Stimulated activated naive CD8-positive, alpha-beta T cell treated with anti-CD3 and anti-CD28 coated beads, Interleukin-15, Interleukin-2, amounts not matched to agents 100 U/mL and 50 U/mL, for 24 hours (primary cell): ENCODE measurements at places on chromosomes 2 and 18.

GRCh38 chr2:25285265-25286024 lies 56.3 kb downstream of the DNMT3A start:
- no peak for DNase-seq

DNA sequence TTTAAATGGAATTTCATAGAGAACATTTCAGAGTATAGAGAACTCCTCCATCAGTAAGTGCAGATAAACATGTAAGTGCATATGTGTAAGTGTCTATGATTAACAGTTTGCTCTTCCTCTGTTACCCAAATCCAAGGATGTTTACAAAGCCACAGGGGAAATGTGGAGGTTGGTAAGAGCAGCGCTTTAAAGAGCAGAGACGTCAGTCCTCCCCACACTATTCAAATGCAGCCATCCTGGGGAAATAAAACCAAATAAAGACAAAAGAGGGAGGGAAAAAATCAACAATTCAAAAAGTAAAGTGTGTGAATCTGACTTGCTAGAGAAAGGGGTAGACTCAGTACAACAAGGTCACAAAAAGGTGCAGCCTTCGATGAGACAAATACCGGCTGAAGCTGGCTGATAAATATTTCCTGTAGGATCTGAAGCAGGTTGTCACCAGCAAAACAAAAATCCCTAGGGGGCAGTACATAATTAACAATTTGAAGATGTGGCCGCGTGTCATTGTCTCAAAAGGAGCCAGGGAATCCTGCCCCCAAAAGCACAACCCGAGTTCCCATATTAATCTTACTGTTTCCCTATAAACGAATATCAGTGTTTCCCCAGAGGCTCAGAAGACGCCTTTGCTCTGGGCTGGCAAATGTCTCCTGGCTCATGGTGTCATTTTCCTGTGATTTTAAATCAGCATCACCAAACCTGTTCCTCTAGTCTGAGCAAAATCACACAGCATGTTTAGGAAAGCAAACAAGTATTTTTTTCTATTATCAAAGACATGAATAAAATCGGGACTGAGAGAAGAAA lies 216.5 kb downstream of the CDCA7 start:
- DNase-seq: no peak

GRCh38 chr2:127530245-127531140 lies 4.2 kb upstream of the IWS1 start:
- no peak for DNase-seq

GRCh38 chr2:200913654-200914053 lies 24.5 kb downstream of the NIF3L1 start:
- DNase-seq: no peak

DNA sequence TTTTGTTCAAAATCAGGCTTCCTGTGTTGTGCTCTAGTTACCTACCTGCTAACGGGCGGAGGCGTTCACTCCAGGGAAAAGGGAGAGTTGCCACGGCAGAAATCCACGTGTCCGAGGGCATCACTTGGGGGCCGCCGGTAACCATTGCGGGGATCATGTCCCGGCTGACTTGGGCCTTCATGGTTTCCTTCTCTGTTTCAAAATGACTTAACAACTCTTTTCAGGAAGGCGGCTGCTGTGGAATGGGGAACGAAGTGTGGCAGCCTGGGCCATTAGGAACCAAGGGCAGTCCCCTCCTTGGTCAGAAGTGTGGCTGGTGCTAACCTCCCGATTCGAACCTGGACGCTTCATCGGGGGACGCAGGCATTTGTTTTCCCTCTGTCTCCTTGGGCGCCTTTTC lies 56.8 kb downstream of the INPP5D start:
- DNase-seq: no peak

DNA sequence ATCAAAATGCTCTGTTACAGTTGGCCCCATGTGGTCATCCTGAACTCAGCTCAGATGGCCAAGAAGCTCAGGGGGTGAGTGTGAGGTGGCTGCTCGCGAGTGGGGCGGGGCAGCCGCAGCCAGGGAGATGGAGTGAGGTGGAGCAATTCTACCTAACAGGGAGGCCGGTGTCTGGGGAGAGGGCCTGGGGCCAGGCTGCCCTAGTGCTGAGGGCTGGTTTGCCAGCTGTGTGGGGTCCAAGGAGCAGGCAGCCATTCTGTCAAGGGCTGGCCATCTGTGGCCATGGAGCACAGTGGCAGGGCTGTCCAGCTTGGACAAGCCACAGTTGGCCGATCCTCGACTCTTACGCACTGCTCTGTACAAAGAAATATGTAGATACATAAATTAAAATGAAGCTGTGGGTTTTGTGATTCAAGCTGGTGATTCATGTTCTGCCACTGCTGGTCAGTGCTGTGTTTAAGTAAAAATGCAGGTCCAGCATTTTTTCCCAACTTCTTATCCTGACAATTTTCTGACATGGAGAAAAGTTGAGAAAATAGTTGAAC lies 82.1 kb downstream of the HS6ST1 start:
- no peak for DNase-seq

- DNase-seq: no peak
Measured at GRCh38 chr18:62663731-62664336, 51.5 kb upstream of the PHLPP1 start.

DNA sequence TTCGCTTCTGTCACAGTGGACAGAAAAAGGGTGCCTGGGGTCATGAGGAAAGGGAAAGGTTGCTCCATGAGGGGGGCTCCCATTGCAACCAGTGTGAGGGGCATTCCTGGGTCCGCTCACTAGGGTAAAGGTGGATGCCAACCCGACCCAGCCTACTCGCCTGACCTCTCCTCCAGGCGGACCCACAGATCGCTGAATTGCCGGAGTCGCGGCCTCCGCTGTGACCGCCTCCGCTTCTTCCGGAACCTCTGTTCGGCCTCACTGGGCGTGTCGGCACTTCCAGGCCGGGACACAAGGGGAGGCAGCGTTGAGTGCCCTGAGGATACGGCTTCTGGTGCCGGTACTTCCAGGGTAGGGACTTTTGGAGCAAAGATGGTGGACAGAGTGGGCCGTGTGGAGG lies 57.1 kb downstream of the TRABD2A start:
- no peak for DNase-seq

DNA sequence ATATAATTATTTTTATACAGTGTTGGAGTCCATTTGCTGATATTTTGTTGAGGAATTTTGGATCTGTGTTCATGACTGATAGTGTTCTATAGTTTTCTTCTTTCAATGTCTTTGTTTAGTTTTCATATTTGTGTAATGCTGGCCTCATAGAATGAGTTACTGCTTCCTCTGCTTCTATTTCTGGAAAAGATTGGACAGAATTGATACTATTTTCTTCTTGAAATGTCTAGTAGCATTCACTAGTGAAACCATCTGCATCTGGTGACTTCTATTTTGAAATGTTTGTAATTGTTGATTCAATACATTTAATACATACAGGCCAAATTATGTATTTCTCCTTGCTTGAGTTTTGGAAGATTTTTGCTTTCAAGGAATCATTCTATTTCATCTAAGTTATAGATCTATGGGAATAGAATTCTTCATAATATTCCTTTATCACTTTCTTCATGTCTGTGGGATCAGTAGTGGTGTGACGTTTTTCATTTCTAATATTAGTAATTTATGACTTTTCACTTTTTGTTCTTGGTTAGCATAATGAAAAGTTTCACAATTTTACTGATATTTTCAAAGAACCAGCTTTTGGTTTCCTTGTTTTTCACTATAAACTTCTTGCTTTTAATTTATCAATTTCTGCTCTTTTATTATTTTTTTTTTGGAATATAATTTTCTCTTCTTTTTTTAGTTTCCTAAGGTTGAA lies 509.9 kb upstream of the VRK2 start:
- DNase-seq: no peak

DNA sequence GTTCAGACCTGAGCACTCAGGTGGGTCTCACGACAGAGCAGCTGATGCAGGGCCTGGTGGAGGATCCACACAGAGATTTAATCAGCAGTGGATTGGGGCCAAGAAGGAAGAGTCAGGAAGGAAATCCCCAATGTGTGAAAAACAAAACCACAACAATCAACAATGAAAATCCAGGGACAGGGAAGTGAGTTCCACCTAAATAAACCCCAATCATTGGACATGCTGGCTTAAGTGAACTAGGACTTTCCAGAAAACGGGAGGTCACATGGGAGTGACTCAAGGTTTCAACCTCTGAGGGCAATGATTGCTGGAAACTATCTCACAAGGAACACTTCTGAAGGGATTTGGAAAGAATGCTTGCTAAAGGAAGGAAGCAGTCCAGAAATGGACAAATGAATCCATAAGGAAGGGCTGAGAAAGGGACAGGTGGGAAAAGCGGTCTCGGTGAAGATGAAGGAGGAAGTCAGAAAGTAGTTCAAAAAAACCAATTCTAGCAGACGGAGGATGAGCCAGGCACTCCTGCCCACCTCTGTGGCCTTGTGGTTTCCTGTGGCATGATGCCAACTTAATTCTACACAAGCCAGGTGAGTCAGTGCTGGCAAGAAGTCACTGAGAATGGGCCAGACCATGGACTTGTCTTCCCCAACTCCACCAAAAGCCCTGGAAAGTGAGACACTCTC lies 15.4 kb upstream of the XDH start:
- DNase-seq: peak; percentile 30

DNA sequence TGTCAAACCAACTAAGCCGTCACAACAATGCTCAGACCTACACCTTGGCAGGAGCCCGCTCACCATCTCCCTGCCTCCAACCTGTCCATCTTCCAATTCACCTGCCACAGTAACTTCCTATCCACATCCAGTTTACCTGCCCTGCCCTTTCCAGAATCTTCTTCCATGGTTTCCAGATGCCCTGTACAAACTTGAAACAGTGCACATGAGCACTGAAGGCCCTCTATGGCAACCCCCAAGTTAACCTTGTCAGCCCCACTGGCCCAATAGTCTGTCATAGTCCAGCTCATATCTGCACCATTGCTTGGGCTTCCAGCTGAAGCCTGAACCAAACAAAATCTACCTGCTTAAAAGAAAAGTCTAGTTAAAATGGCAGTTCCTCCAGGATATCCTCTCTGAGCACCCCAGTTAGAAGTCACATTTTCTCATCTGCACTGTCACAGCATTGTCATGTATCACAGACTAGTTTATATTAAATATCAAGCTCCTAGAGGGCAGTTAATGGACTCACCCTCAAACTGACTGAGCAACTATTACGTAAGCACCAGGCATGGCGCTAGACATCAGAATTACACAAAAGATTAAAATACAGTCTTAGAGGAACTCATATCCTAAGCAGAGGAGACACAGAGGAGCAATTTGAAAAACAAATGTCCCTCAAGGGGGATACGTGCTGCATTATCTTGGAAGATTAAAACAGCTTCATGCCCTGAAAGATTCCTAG lies 11.6 kb downstream of the NFE2L2 start:
- no peak for DNase-seq

GRCh38 chr18:32174719-32175118 lies 15.1 kb upstream of the MEP1B start:
- DNase-seq: no peak
